Endodermal cell (in vitro differentiated cells): ENCODE measurements at places on chromosomes 2 and 18. TPM values are rescaled to one million over a fixed set of nuclear protein-coding genes. Genes with fewer than 3 reads are reported as not detected.

GRCh38 chr18:58223717-58224424 lies 179.8 kb downstream of the NEDD4L start:
- DNase-seq = no peak

GRCh38 chr2:157056200-157056676 lies 201.3 kb upstream of the GALNT5 start:
- no peak for DNase-seq

- DNase-seq = peak; percentile 83
These were observed 70.4 kb upstream of the CYP1B1 start for GRCh38 chr2:38146275-38146906.

DNA sequence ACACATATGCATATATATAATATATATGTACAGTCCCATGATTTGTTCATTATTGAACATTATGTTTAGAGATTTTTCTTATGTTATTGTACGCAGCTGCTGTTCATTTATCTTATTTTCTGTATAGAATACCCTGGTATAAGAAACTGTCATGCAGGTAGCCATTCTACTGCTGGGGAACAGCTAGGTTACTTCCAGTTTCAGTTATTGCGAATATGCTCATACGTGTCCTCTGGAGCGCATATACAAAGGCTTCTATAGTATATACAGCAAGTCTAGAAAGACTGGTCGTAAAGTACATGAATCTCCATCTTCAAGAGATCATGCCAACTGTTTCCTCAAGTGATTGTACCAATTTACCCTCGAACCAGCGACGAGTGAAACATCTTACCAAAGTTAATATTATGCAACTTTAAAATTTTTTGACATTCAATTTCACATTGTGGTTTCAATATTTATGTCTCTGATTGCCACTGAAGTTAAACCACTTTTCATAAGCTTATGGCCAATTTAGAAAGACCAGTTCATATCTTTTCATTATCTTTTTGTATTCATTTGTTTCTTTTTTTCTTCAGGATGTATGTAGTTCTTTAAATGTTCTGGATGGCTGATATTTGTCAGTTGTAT lies 53.5 kb downstream of the RDH14 start:
- no peak for DNase-seq

The HRH4 gene
- total RNA-seq = not detected in 2 replicates

GRCh38 chr2:2747797-2748301 lies 416.8 kb upstream of the MYT1L start:
- DNase-seq = no peak

DNA sequence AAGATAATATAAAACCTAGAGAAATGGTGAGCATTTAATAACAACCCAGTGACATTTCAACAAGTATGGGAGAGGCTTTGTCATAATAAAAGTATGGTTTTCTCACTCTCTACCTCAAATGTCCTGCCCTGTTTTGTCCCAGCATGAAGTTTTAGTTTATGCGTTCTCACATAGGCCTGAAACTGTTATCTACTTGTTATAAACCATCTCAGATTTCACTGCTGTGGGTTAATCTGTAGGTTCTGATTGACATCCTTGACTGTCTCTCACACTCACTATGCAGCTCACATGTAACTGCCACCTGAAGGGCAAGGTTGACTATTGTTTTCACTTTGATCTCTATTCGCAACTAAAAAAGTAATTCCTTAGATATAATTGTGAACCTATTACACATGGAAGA lies 44.9 kb downstream of the ZEB2 start:
- DNase-seq = no peak

DNA sequence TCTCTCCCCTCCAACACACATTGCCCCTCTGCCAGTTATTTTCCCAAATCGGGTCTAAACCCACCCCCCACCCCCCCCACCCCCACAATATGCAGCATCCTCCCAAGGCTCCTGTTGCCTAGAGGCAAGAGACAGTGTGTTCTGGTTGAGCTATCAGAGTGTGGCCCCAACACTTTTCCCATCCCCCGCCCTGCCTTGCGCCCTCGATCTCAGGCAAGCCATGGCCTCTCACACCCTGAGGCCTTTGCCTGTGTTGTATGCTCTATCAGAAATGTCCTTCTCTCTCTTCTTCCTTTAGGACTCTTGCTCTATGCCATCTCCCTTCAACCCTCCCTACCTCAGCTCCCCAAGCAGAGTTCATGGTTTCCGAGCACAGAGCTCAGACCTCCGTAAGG lies 9.5 kb upstream of the GRHL1 start:
- DNase-seq = peak; percentile 56

DNA sequence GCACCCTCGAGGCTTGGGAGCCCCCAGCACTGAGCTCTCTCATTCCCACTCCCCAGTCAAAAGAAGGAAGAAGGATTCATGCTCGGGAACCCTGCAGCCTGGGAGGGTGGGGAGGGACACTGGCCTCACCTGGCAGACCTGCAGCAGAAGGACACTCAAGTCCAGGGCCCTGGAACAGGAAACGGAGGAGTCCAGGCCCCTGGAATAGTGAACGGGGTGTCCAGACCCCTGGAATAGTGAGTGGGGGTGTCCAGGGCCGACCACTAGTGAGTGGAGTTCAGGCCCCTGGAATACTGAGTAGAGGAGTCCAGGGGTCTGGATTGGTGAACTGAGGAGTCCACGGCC lies 292.5 kb downstream of the NDUFA10 start:
- DNase-seq = no peak

The DOK6 gene
- total RNA-seq = 3.7 and 5.7 TPM in 2 replicates

DNA sequence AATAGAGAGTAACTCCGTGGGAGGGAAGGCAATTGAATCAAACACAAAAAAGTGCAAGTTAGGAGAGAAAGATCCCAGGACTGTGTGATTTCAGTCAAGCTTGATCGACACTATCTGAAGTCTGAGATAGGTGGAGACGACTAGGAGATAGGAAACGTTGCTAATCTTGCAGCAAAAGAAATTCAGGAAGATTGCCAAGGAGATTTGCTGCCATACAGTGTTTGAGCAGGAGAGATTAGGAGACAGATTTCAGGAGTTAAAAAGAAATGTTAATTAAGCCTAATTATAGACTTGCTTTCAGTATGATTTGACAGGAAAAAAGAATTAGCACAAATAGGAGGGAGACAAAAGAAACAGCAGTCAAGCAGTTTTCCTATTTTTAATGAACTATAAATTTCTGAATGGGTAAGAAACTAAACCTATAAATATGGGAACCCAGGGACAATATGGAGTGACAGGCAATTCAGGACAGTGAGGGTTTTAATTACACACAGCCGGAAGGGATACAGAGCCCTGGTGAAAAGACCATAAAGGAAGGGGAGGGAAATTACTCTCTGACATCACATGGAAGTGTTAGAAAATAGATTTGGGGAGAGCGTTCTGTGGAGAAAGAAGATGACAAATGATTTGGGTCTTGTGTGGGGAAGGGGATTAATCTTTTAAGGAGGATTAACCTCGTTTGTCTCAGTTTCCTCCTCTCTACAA lies 72.6 kb downstream of the SUCLG1 start:
- no peak for DNase-seq

GRCh38 chr2:222289278-222290160 lies 9.3 kb downstream of the PAX3 start:
- peak; percentile 53 for DNase-seq

DNA sequence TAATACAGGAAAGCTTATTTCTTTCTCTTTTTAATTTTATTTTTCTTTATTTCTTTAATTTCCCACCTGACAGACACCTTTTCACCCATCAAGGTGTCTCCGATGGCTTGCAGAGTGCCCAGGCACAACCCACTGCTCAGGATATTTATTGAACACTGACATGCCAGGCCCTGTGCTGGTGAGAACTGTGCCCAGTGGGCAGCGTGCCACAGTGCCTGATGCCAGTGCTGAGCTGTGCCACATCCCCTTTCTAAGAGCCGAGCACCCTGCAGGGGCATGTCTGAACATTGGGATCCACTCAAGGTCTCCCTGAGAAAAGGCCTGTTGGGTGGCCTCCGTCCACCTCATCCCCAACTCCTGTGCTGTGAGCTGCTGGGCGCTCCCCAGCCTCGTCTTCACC lies 158.6 kb upstream of the RAB6C start:
- DNase-seq = no peak

DNA sequence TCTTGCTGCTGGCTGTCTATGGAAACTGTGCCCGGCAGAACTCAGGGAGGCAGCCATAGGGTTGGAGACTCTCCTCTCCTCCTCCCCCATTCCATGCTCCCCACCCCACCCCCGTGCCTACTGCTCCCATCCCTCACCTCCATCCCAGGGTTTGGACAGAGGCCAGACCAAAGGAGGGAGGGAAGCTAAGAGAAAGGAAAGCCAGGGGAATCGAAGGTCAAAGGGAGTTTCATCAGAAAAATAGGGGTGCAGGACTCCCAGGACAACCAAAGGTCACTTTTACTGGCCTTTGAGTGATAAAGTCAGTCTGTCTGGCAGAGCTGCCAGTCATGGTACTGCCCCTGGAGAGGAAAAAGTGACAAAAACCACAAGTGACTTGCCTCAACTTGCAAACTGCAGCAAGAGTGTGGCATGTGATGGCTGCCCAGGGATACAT lies 187.3 kb upstream of the CTAGE1 start:
- DNase-seq = no peak

DNA sequence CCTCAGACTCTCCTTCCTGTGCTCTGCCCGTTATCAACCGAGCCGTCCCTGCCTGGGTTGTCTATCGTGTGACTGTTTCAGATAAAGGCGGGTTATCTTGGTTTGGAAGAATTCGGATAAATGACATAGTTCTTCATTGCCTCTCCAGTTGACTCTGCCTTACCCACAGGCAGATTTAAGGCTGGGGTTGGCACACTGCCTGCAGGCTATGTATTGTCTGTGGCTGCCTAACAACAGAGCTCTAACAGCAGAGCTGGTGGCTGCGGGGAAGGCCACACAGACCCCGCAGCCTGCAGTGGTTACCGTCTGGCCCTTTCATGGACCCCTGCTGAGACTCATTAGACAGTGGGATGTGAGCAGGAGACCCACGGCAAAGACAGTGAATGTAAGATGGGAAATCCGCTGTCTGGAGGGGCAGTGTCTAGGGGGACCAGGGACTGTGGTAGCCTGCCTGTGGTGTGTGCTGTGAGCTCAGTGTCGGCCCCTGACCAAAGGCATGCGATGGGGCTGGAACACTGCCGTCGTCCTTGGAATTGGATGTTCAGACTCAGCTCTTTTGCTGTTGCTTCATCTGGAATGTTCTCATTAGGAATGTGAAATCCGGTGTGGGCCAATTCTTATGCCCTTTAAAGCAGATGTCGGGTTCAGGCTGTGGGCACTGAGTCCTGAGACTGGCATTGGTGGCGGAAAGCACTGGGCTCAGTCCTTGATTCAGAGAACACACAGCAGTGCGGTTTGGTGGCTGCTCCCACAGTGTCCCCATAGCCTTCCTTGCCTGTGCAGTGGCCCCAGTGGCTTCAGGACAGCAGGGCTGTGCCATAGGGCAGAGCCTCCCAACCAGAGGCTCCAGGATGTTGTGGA lies 44.5 kb downstream of the SH3RF3 start:
- peak; percentile 57 for DNase-seq

- DNase-seq = no peak
These were observed 112.4 kb downstream of the FEZ2 start for GRCh38 chr2:36485521-36485920.

DNA sequence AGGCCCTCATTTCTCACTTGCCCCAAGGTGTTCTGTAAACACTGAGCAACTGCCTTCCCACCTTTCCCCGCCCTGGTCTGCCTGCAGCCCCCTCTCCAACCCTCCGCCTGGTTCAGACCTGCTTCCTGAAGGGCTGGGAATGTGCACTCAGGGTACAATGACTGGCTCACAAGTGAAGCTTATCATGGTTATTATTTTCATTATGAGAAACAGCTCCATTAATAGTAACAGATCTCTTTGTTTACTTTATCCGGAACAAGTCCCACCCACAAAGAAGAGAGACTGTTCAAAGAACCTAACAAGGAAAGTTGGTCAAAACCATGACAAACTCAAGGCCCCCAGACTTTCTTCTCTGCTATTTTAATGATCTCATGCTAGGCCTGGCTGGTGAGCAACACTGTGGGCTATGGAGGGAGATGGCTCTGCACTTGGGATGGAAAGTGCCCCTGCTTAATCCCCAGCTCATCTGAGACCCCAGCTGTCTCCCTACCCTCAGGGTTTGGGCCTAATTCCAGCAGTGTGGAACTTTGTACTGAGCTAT lies 36.7 kb downstream of the ARHGAP25 start:
- DNase-seq = no peak

GRCh38 chr18:57749604-57749970 lies 53.5 kb downstream of the ATP8B1 start:
- DNase-seq = no peak

GRCh38 chr2:60522462-60522861 lies 31.0 kb downstream of the BCL11A start:
- DNase-seq = peak; percentile 41

DNA sequence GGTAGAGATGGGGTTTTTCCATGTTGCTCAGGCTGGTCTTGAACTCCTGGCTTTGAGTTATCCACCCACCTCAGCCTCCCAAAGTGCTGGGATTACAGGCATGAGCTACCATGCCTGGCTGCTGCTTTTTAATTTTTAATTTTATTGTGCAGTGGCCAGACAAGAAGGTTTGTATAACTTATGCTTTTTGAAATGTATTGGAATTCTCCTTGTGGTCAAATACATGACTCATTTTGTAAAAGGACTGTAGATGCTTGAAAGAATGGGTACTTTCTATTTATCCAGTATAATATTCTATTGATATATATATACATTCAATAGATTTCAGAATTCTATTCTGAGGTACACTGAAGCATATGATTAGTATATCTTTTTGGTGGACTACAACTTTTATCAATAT lies 82.6 kb upstream of the ST3GAL5 start:
- DNase-seq = no peak

The REG3A gene
- not detected in 2 replicates for total RNA-seq

The PRKAG3 gene
- not detected in 2 replicates for total RNA-seq

- peak; percentile 73 for DNase-seq
These were observed 10.0 kb upstream of the GCA start for GRCh38 chr2:162333968-162334367.

DNA sequence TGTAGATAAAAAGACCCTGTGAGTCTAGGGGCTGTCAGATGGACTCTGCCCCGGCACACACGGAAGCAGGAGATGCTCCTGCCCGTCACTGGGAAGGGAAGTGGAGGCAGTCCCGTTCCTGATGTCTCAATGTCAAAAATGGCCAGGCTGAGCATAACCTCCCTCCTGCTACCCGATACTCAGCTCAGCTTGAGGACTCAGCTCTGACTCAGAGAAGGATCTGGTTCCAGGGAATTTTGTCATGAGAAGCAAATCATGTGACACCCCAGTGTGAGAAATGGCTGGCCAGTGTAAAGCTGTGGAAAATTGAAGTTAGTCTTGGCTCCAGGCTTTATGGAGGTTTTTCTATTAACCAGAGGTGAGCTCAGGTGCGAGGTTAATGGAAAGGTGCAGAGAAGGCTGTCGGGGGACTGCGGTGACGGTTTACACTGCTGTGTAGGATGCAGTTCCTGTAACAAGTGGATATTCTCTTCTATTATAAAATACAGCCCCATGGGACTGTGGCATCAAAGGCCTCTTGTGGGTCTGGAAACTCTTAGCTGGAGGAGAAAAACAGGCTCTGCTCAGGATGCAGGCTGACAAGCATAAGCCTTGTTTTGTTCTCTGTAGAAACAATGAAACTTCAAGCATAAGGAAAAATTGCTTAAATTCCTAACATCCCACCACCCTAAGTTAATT lies 24.7 kb upstream of the AGAP1 start:
- DNase-seq = peak; percentile 53
